Stimulated activated CD8-positive, alpha-beta memory T cell treated with anti-CD3 and anti-CD28 coated beads, Interleukin-4, amount 100 ng/mL, for 4 hours (primary cell): ENCODE measurements at places on chromosomes 5 and 9.

DNA sequence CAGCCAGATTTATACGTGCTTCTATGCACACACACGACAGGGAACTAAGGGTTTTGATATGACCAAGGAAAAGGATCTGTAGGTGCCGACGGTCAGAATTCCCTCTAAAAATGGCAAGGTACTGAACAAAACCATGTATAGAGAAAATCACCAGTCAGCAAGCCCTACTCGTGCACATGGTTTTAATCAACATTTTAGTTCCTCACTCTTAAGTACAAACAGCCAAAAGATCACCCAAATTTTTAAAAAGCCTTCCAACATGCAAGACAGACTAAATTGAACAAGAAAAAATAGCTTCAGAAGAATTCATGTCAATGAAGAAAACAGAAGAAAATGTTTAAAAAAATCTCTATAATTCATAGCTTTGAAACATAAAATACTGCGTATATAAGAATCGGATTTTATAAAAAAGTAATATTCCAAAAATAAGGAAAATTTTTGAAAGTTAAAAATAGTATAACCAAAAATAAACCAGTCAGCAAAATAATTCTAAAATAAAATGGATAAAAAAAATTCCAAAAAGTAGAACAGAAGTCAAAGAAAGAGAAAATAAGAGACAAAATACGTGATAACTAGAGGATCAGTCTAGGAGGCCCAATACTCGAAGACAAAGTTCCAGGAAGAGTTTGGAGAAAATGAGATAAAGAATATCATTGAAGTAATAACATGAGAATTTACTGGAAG, 43.0 kb upstream of the KCNV2 start:
- DNase-seq = no peak

- no peak for DNase-seq
These were observed 254.4 kb downstream of the NDUFS4 start for GRCh38 chr5:53814819-53815218.

GRCh38 chr5:38445374-38446028, 110.9 kb downstream of the LIFR start:
- DNase-seq = no peak

- DNase-seq = no peak
These were observed 589.8 kb upstream of the GRAMD2B start for GRCh38 chr5:125833398-125833797.

GRCh38 chr9:6428940-6429889, 16.2 kb downstream of the UHRF2 start:
- no peak for DNase-seq

GRCh38 chr5:11599499-11599898, 304.7 kb downstream of the CTNND2 start:
- DNase-seq = no peak

DNA sequence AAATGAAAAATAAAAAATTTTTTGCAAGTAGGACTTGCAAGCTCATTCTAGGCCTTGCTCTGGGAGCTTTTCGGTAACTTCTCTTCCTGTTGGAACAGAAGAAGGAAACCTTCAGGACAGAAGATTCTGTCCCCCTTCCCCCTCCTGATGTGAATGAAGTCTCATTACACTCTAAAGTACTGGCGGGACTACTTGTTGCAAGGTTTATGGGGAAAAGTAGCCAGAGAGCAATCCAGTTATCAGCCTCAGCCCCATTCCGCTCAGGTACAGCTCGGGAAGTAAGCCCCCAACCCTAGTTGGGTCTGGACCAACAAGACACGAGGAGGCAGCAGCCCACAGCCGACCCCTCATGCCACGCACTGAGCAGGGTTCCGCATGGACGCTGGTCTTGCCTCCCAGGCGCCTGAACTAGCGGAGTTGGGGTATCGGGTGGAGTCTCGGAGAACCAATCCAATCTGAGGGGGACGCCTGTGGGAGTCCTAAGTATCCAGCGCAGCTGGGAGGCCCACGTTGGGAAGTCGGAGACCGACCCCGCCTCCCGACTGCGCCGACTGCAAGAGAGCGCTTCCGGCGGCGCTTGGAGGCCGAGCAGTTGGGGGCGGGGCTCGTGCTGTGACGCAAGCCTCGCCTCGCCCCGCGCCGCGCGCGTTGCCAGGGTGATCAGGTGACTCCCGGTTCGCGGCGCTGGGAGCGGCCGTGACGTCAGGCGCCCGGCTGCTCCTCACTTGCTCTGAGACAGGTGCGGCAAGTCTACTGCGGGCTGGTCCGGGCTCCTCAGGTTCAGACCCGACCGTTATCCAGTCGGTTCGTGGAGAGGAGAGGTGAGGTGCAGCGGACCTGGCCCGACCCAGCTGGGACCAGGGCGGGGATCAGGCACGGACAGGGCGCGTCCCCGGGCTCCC, at the start of gene CYSTM1:
Gene CYSTM1 (plus strand): TSS at position 724 of the 902 bp plus-strand sequence. CDS start 19,278 bp downstream, outside the sequence.
- DNase-seq = peak; percentile 88
